Stimulated activated CD4-positive, alpha-beta T cell treated with anti-CD3 and anti-CD28 coated beads, Interleukin-2, amount 100 ng/mL, for 24 hours (primary cell): ENCODE measurements at places on chromosomes 7 and 10.

- no peak for DNase-seq
Observed at GRCh38 chr10:47449102-47449978, 34.6 kb downstream of the ANXA8 start.

DNA sequence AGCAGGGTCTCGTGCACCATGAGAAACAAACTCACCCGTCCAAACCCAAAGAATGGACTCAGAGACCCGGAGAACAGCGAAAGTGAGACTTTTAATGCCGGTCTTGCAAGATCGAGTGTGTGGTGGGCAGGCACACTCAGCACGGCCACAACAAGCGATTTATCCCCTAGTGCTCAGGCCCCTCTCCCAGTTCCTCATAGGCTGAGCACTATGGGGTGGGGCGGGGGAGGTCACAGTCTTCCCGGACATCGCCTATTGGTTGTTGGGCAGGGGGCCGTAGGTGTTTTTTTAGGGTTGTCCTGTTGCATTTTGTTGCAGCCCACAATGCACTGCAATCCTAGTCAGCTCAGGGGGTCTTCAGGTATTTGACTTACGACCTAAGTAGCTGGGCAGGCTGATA is 608.3 kb upstream of the FOXK1 start:
- DNase-seq: no peak

- DNase-seq: peak; percentile 77
Observed at GRCh38 chr10:102452672-102453340, 1.5 kb upstream of the C10orf95 start.

DNA sequence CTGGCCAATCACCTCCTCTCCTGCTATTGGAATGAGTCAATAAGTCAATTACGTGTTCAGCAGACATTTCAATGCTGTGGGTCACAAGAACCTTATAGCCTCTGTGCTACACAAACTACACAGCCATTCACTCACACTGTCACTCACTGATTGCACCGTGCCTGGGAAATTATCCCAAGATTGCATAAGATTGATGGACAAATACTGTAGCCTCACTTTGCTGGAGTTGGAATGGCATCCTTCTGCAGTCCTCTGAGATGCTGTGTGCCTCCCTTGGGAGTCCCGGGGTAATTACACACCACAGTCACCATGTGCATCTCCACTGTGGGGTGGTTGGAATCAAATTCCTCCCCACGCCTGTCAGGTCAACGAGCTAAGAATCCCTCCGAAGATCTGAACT is 358.7 kb upstream of the MGMT start:
- no peak for DNase-seq

GRCh38 chr7:133770863-133771492 is 356.2 kb upstream of the LRGUK start:
- DNase-seq: no peak

- no peak for DNase-seq
Observed at GRCh38 chr7:1608318-1608717, 38.5 kb upstream of the PSMG3 start.

DNA sequence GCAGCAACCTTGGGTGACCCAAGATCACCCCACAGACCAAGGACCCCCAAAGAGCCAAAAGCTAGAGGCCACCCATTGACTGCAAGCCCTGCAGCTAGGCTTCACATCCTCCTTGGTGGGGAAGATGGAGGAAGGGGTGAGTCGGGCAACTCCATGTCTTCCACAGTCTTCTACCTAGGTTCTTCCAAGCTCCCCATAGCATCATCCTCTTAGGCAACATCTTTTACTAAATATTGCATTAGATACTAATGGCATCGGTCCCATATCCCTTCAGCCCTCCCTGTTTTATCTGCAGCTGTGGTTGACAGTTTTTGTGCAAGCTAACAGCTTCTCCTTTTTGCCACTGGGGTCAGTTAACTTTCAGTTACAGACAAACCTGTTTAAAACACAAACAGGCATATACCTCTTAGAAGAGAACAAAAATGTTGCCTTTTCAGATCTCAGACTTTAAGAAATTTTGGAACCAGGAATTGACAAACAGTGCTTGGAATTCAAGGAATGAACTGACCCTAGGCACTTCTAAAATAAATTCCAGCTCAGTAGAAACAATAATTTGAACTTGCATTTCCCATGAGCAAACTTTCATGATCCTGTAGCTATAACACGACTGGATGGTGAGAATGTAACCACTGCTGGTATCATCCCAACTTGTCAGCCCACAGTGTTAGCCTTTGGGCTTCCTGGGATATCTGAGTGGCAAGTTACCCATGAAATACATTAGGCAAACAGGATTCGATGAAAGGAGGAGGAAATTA is 33.9 kb upstream of the MSMB start:
- DNase-seq: no peak

DNA sequence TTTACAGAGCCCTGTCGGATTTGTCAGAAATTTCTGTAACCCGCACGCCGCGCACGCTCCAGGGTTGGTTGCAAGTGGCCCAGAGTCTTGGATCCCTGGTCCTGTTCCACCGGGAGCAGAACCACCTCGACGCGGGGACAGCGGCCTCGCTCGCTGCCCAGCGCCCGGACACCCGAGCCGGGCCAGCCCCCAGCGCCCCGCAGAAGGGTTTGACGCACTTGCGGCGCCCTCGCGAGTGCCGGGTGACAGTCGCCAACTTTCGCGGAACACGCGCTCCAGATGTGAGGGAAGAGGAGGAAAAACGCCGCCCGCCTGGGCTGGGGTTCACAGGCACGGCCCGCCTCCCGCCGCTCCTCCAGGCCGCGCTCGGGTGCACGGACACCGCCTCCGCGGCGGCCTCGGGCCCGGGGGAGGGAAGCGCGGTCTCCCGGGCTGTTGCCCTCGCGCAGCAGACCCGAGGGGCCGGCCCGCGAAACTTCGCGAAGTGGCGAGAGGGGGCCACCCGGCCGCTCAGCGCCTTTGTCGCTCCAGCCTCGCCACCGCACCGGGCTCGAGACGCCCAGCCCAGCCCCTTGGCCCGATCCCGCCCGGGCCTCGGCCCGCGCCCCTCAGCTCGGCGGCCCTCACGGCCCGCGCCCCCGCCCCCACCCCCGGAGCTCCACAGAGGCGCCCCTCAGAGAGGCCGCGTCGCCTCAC is 514 bp downstream of the RNF216 start:
- peak; percentile 41 for DNase-seq

GRCh38 chr7:35508623-35509400 is 186.1 kb downstream of the HERPUD2 start:
- no peak for DNase-seq

DNA sequence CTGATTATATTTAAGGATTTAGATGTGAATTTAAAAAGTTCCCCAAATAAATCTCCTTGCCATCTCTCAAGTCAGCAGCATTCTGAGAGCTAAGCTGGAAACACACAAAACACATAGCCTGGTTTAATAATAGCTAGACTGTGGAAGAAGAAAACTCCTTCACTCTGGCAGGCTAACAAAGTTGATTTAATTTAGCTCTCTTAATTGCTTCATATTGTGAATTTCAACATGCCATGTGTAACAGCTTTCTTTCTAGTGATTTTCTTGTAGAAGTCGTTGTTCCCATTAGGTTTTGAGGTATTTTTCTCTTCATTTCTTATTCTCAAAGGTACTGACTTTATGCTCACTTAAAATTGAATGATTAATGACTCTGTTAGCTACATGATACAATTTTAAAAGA is 216.8 kb upstream of the AKR1E2 start:
- DNase-seq: no peak

DNA sequence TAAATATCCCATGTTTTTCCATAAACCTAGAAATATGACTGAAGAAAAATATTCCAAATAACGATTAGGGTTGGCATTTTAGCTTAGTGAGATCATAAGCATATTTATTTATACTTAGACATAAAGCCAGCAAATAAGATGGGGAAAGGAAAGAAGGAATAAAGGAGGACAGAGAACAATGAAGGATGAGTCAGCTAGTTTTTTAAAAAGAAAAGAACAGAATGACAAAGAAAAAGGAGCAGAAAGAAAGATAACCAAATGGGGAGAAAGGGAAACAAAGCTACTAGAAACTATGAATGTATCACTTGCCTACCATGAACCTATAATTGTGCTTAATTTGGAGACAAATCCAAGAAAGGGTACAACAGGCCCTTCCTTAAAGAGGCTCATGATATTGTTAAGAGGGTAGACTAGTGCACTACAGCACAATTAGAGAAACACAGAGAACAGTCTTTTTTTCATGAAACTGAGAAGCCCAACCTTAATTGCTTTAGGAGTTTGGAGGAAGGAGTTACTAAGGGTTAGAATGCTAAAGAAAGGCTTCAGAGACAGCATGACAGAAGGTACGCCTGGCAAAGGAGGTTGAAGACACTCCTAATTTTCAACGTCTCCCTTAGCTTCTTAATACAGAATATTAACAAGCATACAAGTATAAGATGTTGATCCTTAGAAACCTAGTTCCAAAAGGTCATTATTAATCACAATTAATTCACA is 23.9 kb downstream of the HERPUD2 start:
- no peak for DNase-seq

DNA sequence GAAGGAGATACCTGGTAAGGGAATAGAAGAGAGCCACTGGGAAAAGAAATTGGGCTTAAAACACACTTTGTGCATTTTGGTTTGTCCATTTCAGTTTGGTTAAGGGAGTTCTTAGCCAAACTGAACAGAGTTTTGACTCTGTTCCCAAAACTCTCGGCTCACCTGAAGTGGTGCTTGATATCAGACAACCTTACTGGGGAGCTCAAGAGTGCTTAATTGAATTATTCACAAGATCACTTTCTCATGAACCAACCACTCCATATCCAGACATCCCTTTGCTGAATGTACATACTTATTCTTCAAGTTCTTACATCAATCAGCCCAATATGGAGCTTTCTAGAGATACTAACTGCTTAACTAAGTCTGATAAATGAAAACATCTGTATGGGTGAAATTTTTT is 413.1 kb downstream of the GRM8 start:
- DNase-seq: no peak

- DNase-seq: no peak
Observed at GRCh38 chr7:128104108-128104742, 73.0 kb upstream of the LRRC4 start.

DNA sequence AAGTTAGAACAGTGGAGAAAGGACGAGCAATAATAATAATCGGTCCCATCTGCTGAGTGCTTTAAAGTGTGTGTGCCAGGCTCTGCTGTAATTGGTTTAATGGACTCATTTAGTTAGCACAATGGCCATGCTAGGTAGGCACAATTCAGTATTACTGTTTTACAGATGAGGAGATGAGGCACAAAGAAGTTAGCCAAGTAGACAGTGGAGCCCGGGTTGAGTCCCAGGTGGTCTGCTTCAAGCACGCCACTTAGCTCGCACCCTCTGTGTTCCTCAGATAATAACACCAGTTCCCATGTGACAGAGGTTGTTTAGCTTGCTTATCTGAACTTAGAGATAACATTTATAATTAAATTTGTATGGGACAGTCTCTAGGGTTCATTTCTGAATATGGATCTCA is 101.6 kb upstream of the GJD4 start:
- DNase-seq: no peak

- no peak for DNase-seq
Observed at GRCh38 chr7:95595746-95596197, 544 bp downstream of the PDK4 start.

GRCh38 chr7:33452805-33453502 is 323.6 kb downstream of the BBS9 start:
- DNase-seq: no peak

GRCh38 chr10:29273478-29273877 is 15.4 kb upstream of the LYZL1 start:
- DNase-seq: no peak

DNA sequence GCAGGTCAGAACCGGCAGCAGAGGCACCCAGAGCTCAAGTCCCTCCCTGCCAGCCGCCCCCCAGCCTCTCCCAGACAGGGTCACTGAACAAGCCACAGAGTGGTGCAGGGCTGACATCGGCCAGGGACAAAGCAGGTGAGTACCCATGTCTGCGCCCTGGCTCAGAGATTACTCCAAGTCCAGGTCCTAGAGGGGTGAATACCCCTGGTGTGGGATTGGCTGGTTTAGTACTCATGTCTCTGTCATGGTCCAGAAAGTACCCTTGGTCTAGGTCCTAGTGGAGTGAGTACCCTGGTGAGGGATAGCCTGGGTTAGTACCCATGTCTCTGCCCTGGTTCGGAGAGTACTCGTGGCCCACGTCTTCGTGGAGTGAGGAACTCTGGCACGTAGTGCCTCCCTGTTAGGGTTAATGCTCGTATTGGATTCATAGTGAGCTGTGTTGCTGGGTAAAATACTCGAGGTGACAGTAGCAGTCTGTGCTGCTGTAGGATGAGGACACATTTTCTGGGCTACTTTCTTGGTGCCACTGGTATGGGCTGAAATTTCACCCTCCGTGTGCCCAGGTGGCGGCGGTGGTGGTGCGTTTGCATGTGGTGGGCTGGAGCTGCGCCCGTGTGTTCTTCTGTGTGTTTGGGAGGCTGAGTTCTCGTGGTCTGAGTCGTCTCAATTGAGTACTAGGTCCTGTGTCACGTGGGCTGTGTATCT is 25.5 kb upstream of the KNDC1 start:
- no peak for DNase-seq

- DNase-seq: no peak
Observed at GRCh38 chr7:140009735-140010134, 53.0 kb downstream of the PARP12 start.

DNA sequence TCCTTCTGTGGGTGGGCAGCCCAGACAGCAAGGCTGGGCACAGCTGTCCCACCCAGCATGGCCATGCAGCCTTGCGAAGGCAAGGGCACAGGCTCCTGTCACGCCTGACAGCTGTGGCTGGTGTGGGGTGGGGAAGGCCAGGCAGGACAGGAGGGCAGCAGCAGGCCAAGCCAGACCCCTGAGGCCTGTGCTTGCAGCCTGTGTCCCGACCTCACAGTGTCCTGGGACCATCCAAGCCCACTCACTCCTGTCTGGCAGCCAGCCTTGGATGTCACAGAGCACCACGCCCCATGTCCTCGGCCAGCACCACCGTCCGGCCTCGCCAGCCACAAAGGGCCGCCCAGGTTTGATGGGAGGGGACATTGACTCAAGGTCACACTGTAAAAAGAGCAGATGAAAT is 85.5 kb upstream of the LRRC4 start:
- DNase-seq: peak; percentile 12

DNA sequence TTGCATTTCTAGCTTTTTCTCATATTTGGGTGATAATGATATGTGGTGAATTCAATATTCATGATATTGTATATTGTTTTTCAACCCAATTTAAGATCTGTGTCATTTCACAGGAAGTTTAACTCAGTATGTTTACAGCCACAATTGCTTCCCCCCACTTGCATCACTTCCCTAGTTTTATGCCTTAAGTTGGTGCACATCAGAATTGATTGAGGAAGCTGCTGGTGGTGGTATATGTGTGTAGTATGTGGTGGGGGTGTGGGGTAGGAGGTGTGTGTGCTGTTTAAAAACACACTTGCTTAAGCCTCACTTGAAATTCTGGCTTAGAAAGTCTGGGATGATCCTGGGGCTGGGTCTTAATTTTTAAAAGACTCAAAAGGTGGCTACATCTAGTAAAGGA is 245.1 kb upstream of the AOAH start:
- DNase-seq: no peak
